ENCODE measurements at places on chromosomes 3 and 15. TPM values are rescaled to one million over a fixed set of nuclear protein-coding genes. Genes with fewer than 3 reads are reported as not detected.

NMD3 gene
- 44.7 TPM for total RNA-seq

NR1I2 gene
- total RNA-seq: not detected

BRK1 gene
- total RNA-seq: 169 TPM

TRPC1 gene
- total RNA-seq: 7.7 TPM

RBP2 gene
- total RNA-seq: not detected

EXD1 gene
- not detected for total RNA-seq

AZI2 gene
- 42.2 TPM for total RNA-seq

TM4SF1 gene
- total RNA-seq: 2,747 TPM

B4GALT4 gene
- total RNA-seq: 112 TPM

CAMKV gene
- 0.85 TPM for total RNA-seq

GP5 gene
- total RNA-seq: not detected

NME9 gene
- not detected for total RNA-seq

PDZRN3 gene
- not detected for total RNA-seq

FBXO40 gene
- not detected for total RNA-seq

FRMD4B gene
- 1.4 TPM for total RNA-seq

TNFAIP8L3 gene
- total RNA-seq: 4.4 TPM

NANOGP8 gene
- total RNA-seq: not detected

GATA2 gene
- 5.5 TPM for total RNA-seq

SHC4 gene
- 1.1 TPM for total RNA-seq

TMEM266 gene
- 0.05 TPM for total RNA-seq

NR2F2 gene
- total RNA-seq: 23.6 TPM

TF gene
- 1.1 TPM for total RNA-seq

GPR176 gene
- 11.4 TPM for total RNA-seq

GOLGA6L7 gene
- not detected for total RNA-seq

FHIT gene
- total RNA-seq: 0.78 TPM

NCBP2 gene
- 49.0 TPM for total RNA-seq

PPP1R14D gene
- total RNA-seq: 0.28 TPM

LMAN1L gene
- total RNA-seq: not detected

FBXL22 gene
- total RNA-seq: 0.30 TPM

CHRNB4 gene
- 0.95 TPM for total RNA-seq

FSIP1 gene
- total RNA-seq: 0.51 TPM

Data from A549 treated with DMSO at 1 μM for 4 hours (cell line).